SW 1271 (cell line): ENCODE measurements at places on chromosomes 1 and 21.

GRCh38 chr21:36250423-36251075, 69.4 kb upstream of the MORC3 start:
- DNase-seq, result no peak

DNA sequence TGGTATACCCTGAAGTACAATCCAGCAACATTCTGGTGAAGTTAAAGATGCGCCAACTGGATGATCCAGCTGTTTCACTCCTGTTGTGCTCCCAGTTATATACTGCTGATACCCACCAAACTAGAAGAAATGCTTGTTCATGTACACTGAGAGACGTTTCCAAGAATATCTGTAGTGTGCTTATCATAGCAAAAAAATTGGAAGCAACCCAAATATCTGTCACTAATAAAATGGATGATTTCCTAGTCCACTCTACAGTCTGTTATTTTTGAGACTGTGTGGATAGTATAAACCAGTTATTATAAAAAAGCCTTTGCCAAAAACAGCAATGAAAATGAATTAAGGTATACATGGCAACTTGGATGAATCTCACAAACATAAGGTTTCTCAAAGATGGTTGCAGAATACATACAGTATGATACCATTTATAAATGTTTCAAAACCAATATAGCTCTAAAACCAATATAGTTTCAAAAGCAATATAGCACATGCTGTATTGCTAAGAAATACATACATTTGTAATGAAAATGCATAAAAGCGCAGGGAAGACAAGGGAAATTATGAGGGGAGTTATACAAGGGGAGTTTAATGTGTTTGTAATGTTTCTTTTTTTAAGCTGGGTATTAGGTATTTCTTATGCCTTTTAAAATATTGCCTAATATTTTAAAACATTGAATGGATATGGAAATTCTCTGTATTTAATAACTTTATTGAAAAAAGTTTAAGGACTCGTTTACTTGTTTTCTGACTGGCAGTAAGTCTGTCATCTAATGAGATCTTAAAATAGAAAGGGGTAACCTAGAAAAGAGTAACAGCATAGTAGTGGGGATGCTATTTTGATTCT, 36.5 kb downstream of the GPSM2 start:
- DNase-seq, result no peak

DNA sequence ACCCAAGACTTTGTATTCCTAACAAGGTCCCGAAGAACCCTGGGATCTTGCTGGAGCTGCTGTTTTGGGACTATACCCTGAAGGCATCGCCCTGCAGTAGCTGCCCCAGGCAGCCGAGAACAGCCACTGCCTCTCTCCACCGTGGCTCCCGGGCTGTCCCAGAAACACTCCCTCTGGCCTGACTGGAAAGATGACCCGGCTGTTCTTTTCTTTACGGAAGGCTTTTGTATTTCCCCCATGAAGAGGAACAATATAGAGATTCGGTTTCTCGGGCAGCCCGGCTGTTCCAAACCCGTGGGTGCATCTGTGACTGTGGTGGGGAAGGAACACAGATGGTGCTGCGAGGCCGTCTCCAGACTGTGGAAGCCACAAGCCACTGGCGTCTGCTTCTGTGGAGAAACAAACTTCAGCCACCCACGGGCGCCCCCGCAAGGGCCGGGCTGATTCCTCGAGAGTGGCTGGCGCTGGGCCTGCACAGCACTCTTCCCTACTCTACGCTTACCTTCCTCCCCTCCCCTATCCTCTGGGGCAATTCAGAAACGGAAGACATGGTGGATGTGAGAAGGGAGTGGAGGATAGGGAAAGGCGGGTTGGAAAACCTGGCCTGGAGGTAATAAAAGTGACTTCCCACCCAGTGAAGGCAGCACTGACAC, 33.7 kb upstream of the VASH2 start:
- DNase-seq, result no peak

DNA sequence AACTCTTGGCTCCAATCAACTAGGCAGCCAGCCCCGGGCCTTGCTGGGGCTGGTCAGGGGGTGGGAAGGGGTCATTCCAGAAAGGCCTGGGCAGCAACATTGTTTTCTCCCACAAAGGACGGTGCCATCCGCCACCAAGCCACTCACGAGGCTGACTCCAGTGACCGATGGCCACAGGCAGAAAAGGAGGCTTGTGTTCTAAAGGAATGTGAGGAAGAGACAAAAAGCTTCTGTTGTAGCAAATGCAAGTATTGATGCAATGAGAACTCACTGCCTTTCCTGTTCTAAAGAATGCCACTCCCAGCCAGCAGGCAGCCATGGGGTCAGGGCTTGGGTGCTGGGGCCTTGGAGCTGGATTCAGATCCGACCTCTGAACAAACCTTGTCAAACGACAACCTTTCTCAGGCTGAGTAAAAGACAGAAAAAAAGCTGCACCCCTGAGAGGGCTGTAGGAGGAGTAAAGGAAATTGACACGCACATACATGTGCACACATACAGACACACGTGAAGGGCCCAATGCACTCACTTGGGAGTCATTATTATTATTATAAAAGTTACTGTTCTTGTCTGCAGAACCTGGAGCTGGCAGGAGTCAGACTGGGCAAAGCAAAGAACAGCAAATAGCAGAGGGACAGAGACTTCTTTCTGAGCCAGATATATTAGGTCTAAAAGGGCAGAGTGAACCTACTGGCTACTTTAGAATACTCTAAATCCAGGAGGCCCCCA, 13.9 kb upstream of the PRMT2 start:
- no peak for DNase-seq

GRCh38 chr1:38418195-38419030, 371.8 kb upstream of the POU3F1 start:
- no peak for DNase-seq

- DNase-seq, result no peak
Observed at GRCh38 chr1:72433591-72433990, 151.3 kb upstream of the NEGR1 start.

- no peak for DNase-seq
Observed at GRCh38 chr1:86887479-86888162, 26.3 kb downstream of the SELENOF start.

DNA sequence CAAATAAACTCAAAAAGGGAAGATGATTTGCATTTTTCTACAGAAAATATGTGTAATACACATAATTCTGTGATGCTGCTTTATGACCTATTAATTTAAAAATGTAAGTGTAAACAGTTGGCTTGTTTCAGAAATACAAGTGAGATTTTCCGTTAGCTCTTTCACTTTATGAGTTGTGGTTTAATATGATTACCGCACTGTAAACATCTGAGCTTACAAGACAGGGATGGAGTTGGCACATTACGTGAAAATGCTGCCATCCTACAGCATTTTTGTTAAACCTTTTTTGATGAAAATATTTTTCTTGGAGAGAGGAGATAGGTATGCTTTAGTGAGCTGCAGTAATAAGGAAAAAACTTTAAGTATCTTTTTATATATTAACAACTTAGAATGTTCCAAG, 426.8 kb upstream of the ADAMTS5 start:
- DNase-seq, result no peak

GRCh38 chr1:232873412-232873811, 68.2 kb downstream of the MAP10 start:
- DNase-seq, result no peak

DNA sequence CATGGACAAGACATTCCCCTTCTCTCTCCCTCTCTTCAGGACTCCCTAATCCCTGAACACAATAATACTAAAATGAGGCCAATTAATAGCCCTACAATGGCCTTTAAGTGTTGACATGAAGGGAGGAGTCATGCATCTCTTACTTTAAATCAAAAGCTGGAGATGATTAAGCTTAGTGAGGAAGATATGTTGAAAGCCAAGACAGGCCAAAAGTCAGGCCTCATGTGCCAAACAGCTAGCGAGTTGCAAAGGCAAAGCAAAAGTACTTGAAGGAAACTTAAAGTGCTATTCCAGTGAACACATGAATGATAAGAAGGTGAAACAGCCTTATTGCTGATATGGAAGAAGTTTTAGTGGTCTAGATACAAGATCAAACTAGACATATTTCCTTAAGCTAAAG, 49.5 kb upstream of the CD46 start:
- no peak for DNase-seq

DNA sequence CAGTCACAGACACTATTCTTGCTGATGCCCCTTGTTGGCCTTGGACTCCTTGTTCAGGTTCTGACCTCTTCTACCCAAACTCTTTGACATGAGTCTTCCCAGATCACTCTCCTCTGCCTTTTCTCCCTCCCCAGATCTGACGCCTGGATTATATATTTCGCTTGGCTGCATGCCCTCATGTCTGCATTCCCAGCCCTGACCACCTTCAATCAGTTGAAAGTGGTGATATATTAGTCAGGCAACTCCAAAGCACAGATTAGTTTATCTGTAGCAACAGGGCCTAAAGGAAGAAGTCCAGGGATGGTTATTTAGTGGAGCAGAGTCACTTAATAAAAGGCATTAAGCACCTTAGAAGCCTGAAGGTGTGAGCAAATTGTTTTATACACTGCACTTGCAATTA, 110.0 kb upstream of the GUCA2B start:
- DNase-seq, result no peak

DNA sequence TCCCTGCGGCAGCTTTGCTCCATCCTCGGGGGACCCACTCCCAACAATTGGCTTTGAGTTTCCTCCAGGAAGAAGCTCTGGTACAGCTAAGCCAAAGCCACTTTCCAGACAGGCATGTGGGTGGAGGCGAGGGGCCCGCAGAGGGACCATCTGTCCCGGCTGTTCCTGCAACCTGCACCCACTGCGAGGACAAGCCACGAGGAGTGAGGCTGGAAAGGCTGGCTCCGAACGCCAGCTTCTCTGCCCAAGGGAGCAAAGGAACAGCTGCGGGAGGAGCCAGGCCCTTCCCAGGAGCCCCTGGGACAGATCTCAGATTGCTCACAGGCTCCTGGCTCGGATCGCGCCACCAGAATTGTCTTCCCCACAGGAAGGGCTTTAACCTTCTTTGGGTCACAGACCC, 28.3 kb upstream of the PEF1 start:
- DNase-seq, result no peak

- no peak for DNase-seq
Observed at GRCh38 chr1:184416946-184417345, 30.1 kb downstream of the C1orf21 start.

GRCh38 chr1:47912756-47913155, 84.4 kb downstream of the TRABD2B start:
- no peak for DNase-seq

GRCh38 chr1:37893673-37894072, 34.3 kb upstream of the MTF1 start:
- DNase-seq, result no peak

- DNase-seq, result no peak
Observed at GRCh38 chr1:223462047-223462630, 68.9 kb downstream of the CCDC185 start.
